ENCODE measurements at places on chromosomes 2 and 18.
A peak's percentile ranks its signal among the peaks of the same experiment; 100 is the strongest.

- DNase-seq, result no peak
Measured at GRCh38 chr2:185274718-185275484, 463.7 kb upstream of the FSIP2 start.

DNA sequence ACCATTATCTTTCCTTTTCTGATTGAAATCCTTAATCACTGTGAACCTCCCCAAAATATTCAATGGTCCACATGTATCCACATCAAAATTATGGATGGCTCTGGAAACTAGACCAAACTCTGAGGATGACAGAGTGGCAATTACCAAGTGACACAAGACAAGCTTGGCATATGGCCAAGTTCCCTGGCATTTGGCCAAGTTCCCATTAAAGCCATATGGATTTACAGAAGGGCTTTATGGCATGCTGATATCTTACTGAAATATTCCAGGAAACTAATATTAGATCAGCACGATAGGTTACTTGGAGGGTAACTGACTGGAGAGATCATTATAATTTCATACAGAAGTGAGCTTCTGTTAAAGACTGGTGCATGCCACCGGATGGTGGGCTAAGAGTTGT, 21.9 kb upstream of the CERS6 start:
- no peak for DNase-seq

DNA sequence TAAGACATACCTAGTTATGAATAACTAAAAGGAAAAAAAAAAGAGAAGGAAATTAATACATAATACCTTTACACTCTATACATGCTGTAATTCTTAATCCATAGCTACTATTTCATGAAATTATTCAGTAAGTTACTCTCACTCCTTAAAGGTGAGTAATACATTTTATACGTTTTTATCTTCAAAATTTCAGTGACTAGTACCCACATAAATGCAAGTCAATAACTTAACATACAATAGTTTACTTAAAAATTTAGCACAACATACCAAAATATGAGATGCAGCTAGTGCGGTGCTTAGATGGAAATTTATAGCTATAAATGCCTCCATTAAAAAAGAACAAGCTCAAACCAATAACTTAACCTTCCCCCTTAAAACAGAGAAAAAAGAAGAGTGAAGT, 36.0 kb upstream of the DTNB start:
- no peak for DNase-seq

DNA sequence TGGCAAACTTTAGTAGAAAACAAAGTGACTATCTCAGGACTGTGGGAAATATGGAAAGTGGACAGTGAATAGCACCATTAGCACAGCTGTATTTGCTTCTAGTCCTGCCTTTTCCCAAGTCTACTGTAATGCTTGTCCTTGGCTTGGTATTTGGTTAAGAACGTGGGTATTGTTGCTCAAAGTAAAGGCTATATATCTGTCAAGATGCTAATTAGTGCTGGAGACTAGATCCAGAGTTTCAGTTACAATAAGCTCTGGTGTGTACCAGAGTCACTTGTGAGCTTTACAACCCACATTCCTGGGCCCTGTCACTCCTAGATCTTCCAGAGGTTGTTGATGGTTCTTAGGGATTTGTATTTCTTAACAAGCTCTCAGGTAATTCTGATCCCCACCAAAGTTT, 313.6 kb downstream of the SLC8A1 start:
- DNase-seq, result no peak

DNA sequence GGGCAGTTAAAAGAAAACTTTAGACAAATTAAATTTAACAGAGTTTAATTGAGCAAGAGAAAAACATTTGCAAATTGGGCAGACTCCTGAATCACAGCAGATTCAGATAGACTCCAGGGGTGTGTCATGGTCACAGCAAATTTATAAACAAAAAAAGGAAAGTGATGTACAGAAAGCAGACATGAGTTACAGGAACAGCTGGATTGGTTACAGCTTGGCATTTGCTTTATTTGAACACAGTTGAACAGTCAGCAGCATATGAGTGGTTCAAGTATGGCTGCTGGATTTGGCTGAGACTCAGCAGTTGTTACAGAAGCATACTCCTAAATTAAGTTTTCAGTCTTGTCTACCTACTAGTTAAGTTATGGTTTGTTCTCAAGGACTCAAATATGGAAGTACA, 82.3 kb upstream of the NYAP2 start:
- no peak for DNase-seq

- no peak for DNase-seq
Measured at GRCh38 chr2:24586955-24587354, 95.9 kb downstream of the NCOA1 start.

DNA sequence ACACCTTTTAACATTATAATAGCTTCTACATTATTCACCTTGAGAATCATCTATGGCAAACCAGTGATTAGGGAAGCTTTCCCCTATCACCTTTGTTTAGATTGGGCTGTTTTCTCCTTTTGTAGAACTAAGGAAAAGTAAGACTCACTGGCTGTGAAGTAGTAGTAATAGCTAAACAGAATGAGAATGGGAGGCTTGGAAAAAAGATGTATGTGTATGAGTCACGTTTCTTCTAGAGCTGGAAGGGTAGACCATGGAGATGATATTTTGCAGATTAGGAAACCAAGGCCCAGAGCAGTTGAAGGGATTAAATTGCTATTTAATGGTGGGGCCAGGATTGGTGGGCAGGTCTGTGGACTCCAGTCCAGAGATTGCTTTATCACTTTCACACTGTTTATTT, 214.5 kb downstream of the MCFD2 start:
- no peak for DNase-seq

DNA sequence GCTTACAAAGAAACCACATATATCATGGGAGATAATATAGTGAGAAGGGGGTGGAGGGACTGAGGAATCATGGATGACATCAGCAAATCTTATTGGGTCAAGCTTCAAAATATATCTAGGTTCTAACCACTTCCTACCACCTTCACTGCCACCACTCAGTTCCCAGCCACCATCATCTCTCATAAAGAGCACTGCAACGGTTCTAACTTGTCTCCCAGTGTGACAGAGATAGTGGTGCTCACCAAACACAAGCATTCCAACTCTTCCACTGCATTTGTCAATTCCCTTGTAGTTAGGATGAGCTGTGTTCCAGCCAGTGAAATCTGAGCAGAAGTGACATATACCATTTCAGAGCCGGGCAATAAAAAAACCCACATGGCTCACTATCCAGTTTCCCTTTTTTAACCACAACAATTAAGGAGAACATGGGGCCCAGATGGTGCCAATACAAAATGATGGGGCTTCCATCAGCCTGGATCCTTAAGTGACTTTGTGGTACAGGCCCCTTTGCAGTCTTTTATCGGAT, 318.1 kb downstream of the NBAS start:
- no peak for DNase-seq

GRCh38 chr18:76356666-76357065, 138.4 kb downstream of the ZNF516 start:
- no peak for DNase-seq

DNA sequence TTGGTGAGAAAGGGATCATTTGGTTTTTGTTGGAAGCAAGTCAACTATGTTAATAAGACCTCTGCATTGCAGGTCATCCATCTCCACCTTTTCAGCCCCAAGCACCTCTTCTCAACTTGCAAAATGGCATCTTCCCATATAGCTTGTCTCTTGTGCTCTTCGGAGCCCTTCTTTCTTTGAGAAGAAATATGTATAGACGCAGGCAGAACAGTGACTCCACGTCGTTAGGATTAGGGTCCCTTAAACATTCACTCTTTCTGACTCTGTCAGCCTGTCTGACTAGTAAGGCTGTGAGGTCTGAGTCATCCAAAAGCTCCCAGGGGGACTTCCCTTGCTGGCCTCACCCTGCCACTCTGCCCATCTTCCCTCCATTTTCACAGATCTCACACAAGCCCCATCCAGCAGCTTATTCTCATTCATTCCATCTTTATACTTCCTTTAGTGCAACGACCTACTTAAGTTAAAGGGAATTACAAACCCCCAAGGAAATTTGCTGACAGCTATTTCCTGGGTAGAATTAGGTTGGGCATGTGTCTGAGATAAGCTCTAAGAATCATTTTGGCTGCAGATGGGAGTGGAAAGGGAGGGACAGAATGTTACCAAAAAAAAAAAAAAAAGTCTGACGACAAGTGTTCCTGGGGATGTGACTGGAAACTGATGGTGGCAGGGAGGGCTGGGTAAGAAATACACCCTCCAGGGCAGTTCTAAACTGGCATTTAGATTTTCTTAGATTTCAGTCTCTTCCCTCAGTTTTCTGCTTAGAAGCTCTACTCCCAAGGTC, 37.7 kb upstream of the MEX3C start:
- DNase-seq, result no peak

- no peak for DNase-seq
Measured at GRCh38 chr2:127954857-127955256, 69.1 kb upstream of the AMMECR1L start.

- no peak for DNase-seq
Measured at GRCh38 chr2:220051716-220052115, 424.3 kb downstream of the SLC4A3 start.

DNA sequence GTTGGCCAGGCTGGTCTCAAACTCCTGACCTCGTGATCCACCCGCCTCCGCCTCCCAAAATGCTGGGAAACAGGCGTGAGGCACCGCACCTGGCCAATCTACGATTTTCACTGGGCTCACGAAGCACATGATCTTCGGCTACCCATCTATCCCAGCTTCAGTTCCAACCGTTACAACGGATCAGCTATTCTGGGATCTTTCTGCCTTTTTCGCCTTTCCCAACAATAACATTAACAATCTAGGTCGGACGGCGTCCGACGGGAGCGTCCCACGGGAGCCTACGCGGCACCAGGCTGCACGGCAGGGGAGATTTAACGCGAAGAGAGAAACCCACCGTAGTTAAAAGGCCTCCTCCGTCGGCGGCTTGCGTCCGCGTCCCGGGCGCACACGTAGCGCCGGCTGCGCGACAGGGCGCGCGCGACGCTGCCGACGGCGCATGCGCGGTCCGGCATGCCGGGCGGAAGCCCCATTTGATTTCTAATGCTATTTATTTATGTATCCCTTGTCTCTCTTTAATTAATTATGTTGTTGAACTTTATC, at the start of gene MSL3B:
Gene MSL3B (minus strand): TSS at position 394 of the 540 bp plus-strand sequence.
- DNase-seq, result no peak

DNA sequence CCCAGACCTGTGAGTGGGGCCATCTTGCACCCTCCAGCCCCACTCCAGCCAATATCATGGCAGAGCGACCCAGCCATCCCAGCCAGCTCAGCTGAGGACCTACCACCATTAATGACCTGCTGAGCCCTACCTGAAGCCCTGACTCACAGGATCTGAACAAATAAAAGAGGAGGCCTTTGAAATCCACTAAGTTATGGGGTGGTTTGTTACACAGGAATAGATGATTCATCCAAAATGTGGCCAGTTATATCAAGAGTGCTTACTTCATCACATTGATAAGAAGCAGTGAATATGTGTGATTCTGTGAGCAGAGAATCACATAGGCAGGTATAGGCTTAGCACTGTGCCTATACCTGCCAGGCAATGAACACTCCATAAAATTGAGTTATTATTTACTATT, 34.7 kb upstream of the FAM124B start:
- DNase-seq, result no peak

GRCh38 chr2:6475155-6475940, 390.4 kb downstream of the CMPK2 start:
- no peak for DNase-seq

- DNase-seq, result peak; percentile 61
Measured at GRCh38 chr18:63155169-63155852, 164.3 kb downstream of the BCL2 start.

- DNase-seq, result no peak
Measured at GRCh38 chr18:70022636-70023035, 75.0 kb upstream of the CD226 start.

GRCh38 chr2:187316040-187316439, 132.0 kb downstream of the CALCRL start:
- no peak for DNase-seq

DNA sequence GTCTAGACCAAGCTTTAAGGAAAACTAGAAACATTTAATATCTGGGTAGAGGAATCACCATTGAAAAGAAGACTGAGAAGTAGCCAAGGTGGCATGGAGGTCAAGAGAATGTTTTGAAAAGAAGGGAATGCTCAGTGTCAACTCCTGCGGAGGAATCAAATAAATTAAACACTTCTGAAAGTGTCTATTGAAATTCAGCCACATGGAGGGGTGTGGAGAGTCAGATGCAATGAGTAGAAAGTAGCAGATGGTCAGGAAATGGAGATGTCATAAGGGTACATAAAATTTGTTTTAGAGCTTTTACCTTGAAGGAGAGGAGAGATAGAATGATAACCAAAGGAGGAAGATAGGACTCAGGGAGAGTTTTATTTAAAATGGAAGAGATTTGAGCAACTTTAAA, 35.1 kb downstream of the NLRC4 start:
- DNase-seq, result no peak

GRCh38 chr2:143719406-143719805, 590.2 kb downstream of the ARHGAP15 start:
- no peak for DNase-seq

- no peak for DNase-seq
Measured at GRCh38 chr2:187263675-187264560, 184.1 kb downstream of the CALCRL start.

DNA sequence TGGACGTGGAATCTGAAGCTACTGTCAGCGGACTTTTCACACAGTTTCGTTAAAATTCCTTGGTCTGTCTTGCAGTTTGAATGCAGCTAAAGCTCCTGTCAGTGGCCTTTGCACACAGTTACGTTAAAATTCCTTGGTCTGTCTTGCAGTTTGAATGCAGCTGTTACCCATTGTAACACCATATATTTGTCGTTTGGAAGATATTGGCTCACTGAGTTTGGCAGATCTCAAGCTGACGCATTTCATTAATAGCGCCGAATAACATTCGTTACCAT, 1.0 kb downstream of the LIMS1 start:
- no peak for DNase-seq

GRCh38 chr2:238967031-238967977, 119.4 kb downstream of the TWIST2 start:
- no peak for DNase-seq

DNA sequence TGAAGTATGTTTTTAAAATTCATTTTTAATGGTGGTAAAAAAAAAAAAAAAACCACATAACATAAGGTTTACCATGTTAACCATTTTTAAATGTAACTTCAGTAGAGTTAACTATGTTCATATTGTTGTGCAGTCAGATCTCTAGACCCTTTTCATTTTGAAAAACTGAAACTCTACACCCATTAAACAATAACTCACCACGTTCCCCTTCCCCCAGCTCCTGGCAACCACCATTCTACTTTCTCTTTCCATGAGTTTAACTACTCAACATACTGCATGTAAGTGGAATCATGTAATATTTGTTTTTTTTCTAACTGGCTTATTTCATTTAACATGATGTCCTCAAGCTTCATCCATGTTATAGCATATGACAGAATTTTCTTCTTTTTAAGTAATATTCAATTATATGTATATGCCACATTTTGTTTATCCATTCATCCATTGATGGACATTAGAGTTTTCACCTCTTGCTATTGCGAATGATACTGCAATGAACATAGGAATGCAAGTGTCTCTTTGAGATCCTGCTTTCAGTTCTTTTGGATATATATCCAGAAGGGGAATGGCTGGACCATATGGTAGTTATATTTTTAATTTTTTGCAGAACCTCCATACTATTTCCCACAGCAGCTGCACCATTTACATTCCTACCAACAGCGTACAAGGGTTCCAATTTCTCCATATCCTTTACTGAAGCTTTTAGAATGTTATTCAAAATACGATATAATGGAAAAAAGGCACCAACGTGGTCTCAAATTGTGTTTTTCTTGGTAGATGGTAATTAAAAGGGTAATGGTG, 91.0 kb downstream of the SPTBN1 start:
- DNase-seq, result no peak

- DNase-seq, result no peak
Measured at GRCh38 chr2:63364866-63365265, 223.4 kb downstream of the WDPCP start.

GRCh38 chr2:24490690-24491541, at the start of gene NCOA1:
Gene NCOA1, plus strand, starts transcription at chr2:24491254. Its CDS starts 167,424 bp downstream, at chr2:24658678.
- DNase-seq, result peak; percentile 87

GRCh38 chr2:69789175-69789721, 40.2 kb upstream of the GMCL1 start:
- DNase-seq, result peak; percentile 26

All from HuH-7 (cell line).